ENCODE measurements at places on chromosomes 13 and 19.

- no peak for DNase-seq
These were observed 77.7 kb downstream of the COL4A1 start for GRCh38 chr13:110228936-110229904.

GRCh38 chr19:19209372-19209771, 2.4 kb upstream of the NCAN start:
- no peak for DNase-seq

DNA sequence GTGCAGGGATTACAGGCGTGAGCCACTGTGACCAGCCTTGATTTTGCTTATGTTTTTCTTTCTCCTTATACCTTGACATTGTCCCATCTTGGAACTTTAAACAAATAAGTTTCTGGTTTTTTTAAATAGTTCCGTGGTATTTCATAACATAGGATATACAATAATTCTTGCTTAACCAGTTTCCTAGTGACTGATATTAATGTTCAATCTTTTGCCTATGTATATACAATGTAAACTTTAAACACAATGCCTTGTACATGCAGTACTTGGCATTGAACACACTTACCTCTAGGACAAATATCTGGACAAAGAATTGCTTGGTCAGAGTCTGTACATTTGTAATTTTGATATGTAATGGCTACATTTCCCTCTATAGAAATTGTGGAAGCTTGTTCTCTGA, 24.4 kb upstream of the SPACA4 start:
- DNase-seq = no peak

DNA sequence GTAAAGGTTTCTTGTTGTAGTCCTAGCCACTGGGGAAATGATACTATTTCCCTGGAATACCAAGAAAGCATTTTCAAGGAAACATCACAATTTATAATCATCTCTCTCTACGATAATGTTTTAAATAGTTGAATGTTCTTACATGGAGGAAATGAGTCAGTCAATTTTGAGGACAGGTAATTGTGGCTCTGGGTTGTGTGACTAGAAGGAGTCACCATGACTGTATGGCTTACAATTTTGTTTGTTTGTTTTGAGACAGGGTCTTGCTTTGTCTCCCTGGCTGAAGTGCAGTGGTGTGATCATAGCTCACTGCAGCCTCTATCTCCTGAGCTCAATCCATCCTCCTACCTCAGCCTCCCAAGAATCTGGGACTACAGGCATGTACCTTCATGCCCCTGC, 47.4 kb downstream of the COG3 start:
- DNase-seq = no peak

- no peak for DNase-seq
These were observed 111.9 kb downstream of the HSPH1 start for GRCh38 chr13:31049833-31050232.
